ENCODE measurements at places on chromosomes 16 and 17.

- no peak for DNase-seq
These were observed 1.9 kb upstream of the PITPNM3 start for GRCh38 chr17:6558276-6558675.

- no peak for DNase-seq
These were observed 5.5 kb upstream of the MED11 start for GRCh38 chr17:4725646-4726310.

DNA sequence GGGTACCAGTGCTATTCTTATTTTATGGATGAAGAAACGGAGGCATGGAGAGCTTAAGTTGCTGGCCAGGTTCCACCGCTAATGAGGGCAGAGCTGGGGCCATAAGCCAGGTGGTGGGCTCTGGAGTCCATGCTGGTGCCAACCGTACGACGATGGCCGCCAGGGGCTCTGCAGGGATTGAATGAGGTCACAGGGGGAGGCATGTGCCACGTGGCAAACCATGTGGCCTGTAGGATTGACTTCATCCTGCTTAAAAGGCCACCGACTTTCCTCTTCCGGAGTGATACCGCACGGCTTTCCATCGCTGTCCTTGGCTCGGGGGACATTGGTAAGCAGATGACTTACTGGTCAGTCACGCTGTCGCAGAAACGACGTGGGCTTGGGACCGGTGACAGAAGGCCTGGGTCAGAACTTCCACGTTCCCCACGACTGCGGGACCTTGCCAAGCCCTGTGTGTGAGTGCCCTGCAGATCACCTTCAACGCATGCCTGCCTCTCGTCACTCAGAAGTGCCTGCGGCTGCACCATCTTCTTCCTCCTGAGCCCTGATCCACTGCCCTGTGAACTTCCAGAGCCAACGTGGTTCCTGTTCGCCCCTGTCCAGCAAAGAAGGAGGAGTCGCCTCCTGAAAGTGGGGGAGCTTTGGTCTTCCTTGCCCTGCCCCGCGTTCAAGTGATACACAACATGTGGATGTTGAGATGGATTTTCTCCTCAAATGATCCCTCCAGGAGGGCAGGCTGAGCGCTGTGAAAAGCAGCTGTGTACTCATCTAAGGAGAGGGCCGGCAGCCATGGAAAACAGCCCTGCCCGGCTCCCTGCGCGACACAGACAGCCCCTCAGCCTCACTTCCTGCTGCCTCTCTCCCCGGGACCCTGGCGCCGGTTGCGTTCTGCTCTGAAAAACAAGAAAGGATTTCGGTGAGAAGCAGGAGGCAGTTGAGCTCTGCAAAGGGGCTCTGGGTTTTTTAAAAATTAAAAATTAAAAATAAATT is 176.7 kb downstream of the C16orf95 start:
- DNase-seq, result no peak

GRCh38 chr17:63974594-63975192 is 2.0 kb upstream of the SCN4A start:
- peak; percentile 43 for DNase-seq

GRCh38 chr16:7602291-7602950 is 269.8 kb downstream of the RBFOX1 start:
- DNase-seq, result no peak

- peak; percentile 38 for DNase-seq
These were observed 23.7 kb upstream of the KDM8 start for GRCh38 chr16:27179500-27180072.

Data from HFFc6 (cell line).